Caki2 (cell line): ENCODE measurements at places on chromosomes 1 and 21.

GRCh38 chr1:72278461-72278860, 3.9 kb downstream of the NEGR1 start:
- DNase-seq: no peak

- no peak for DNase-seq
Observed at GRCh38 chr1:178490967-178491366, 5.8 kb downstream of the CLEC20A start.

- DNase-seq: no peak
Observed at GRCh38 chr1:99240621-99241020, 23.7 kb upstream of the PLPPR4 start.

- no peak for DNase-seq
Observed at GRCh38 chr1:29460041-29460610, 223.8 kb downstream of the PTPRU start.

GRCh38 chr1:26478159-26478558, 5.9 kb downstream of the HMGN2 start:
- DNase-seq: no peak

DNA sequence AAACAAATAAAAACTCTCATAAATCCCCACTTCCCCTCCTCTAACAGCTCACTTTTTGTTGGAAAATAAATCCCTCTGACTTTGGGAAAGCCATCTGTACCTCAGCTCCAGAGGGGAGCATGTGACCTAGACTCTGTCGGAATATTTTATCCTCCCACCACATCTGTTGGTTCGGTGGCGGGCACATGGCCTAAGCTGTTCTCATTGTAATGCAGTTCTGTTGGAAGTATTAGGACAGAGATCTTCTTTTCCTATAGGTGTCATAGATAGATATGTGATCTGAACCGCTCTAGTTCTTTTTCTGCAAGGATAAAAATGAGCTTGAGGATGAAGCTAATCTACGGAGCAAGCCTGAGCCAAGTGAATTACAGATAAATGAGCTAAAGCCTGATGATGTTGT, 50.5 kb upstream of the EPS8L3 start:
- no peak for DNase-seq

- no peak for DNase-seq
Observed at GRCh38 chr21:17699524-17700189, 87.0 kb upstream of the BTG3 start.

GRCh38 chr1:221416723-221417122, 325.2 kb downstream of the DUSP10 start:
- no peak for DNase-seq

- peak; percentile 19 for DNase-seq
Observed at GRCh38 chr1:195717651-195718050, 890.6 kb downstream of the KCNT2 start.

DNA sequence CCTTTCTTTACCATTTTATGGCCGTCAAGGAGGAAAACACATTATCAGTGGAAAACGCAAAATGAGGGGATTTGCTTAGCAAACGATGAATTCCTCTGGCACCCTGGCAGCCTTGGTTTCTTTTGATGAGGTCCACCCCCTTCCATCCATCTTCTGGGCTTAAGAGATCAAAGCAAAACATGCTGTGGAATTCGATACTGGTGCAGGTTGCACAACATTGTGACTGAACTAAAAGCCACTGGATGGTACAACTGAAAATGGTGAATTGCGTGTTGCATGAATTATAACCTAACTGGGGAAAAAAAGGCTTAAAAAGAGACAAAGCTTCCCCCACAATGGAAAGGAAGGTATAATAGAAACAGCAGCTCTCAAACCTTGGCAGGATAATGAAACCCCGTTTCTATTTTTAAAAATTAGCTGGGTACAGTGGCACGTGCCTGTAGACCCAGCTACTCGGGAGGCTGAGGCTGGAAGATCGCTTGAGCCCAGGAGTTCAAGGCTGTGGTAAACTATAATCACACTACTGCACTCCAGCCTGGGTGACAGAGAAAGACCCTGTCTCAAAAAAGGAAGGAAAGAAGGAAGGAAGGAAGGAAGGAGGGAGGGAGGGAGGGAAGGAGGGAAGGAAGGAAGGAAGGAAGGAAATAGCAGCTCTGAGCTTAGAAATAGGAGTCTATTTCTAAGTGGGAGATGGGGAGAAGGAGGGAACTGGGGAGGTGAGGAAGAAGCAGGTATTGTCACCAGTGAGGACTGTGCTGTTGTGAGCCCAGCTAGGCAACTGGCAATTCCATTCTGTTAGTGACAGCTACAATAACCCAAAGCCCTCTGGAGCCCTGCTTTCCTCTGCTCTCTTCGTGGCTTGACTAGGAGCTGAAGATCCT, 29.0 kb upstream of the LGALS8 start:
- no peak for DNase-seq

DNA sequence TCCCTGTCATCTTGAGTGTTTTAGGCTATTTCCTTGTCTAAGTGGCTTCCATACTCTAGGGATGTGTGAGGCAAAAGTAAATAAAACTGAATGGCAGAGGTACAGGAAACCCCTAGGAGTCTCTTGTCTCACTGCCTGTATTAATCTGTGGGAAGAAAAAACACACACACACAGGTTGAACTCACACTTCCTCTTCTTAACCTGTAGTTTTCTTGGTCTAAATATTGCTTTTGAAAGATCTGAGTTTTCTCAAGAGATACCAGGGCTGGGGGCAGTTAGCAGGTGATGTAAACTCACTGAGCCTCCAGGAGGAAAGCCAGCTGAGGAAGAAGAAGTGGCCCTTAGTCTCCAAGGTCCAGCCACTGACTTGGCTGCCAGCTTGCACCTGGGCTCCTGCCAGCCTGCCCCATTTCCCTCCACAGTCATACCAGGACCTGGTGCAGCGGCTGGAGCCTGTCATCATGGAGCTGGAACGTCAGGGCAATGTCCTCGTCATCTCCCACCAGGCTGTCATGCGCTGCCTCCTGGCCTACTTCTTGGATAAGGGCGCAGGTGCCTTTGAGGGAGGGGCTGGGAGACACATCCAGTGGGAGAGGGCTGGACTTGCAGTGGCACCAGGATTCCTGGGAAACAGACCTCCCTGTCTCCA, 16.9 kb downstream of the PFKFB2 start:
- no peak for DNase-seq

DNA sequence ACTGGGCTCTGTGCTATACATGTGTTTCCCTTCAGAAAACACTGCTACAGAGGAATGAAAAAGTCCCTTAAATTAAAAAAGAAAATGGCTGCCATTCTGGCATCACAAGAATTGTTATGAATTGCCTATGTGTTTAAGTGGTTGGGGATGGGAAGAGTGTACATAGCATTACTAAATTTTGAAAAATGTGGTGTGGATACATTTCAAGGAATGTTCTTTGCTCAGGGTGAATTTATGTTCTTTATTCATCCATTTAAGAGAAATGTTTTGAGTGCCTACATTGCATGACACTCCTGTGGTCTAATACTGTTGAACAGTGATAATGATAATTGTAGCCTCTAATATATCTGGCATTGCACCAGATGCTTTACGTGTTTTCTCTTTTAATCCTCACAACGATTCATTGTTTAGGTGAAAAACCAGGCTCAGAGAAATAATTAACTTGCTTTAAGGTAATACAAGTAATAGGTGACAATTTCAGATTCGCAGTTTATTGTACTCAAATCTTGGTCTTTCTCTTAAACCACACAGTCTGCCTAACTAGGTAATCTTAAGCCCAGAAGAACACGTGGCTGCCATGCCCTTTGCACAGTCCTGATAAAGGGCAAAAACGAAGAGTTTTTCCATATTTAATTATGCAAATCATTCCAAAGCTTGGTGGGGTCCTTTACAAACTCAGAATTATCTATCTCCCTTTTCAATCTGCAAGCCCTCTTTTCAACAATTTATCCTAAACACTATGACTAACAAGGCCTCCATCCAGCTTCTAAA, 31.5 kb downstream of the DPT start:
- no peak for DNase-seq

GRCh38 chr1:35319988-35320713, 51.6 kb downstream of the ZMYM4 start:
- no peak for DNase-seq

GRCh38 chr1:97144527-97144926, 422.9 kb downstream of the PTBP2 start:
- DNase-seq: peak; percentile 79

DNA sequence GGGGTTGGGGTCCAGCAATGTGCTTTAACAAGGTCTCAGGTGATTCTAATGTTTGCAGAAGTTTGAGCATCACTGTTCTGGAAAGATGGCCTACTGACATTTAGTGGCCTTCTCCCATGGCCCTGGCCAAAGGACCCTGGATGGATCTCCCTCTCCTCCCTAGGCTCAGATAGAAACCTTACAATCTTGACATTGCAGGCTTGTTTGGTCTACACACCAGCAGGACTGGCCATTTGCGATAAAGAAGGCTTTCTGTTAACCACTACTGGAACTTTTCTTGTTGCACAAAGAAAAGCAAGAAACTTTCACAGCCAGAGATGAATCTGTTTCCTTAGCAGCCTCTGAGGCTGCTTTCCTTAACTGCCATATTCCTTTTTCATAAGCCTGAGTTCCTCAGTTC, 6.2 kb downstream of the DNALI1 start:
- DNase-seq: no peak

GRCh38 chr21:26432410-26432809, 140.7 kb downstream of the CYYR1 start:
- DNase-seq: no peak

DNA sequence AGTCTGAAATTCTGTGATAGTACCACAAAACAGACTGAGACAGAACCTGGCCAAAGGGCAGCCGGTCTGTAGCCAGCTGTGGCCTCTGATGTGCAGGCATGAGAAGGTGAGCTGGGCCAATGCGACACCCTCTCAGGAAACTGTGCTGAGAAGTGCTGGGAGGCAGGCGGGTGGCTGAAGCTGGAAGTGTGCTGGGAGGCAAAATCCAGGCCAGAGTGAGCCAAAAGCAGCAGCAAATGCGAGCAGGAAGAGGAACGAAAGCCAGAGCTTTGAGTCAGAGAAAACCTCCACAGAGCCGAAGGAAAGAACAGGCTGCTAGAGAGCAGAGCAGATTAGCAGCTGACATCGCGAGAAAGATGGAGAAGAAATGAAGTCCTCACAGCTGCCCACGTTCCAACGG, 10.2 kb upstream of the ATP13A2 start:
- no peak for DNase-seq

GRCh38 chr1:218350801-218351266, 5.7 kb downstream of the TGFB2 start:
- peak; percentile 45 for DNase-seq

GRCh38 chr1:222953585-222953984, 138.7 kb downstream of the DISP1 start:
- DNase-seq: no peak

- DNase-seq: no peak
Observed at GRCh38 chr1:115440733-115441132, 102.7 kb upstream of the NGF start.

DNA sequence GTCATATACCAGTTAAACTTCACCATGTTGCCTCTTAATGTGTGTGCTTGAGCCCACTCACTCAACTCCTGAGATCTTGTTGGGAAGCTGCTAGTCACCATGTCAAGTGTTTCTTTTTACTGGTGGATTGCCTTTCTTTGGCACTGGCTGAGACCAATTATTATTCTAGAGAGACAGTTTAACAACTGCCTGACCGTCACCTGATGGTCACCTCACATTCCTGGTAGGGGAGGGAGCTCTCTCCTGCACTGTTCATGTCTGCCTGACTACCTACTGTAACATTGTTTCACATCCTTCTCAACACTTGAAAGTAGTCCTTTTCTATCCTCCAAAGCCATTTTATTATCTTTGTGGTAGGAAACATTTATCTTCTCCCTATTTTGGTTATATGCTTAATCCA, 172.3 kb downstream of the RWDD3 start:
- DNase-seq: no peak

DNA sequence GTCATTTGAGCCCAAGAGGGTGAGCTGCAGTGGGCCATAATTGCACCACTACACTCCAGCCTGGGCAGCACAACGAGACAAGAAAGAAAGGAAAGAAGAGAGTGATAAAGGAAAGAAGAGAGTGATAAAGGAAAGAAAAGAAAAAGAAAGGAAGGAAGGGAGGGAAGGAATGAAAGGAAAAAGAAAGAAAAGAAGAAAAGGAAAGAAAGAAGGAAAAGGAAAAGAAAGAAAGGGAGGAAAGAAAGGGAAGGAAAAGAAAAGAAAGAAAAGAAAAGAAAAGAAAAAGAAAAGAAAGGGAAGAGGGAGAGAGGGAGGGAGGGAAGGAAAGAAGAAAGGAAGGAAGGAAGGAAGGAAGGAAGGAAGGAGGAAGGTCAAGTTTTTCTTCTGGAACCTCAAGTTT, 17.5 kb downstream of the TRIT1 start:
- DNase-seq: no peak

DNA sequence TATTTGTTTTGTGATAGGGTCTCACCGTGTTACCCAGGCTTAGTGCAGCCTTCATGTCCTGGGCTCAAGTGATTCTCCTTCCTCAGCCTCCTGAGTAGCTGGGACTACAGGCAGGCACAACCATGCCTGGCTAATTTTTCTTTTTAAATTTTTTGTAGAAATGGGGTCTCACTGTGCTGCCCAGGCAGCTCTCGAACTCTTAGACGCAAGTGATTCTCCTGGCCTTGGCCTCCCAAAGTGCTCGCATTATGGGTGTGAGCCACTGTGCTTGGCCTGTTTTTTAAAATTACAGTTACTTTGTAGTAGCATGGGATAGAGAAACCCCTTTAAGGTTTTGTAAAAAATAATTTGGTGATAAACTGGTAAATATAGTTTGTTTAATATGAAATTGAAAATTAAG, 69.9 kb downstream of the RPS6KC1 start:
- no peak for DNase-seq

DNA sequence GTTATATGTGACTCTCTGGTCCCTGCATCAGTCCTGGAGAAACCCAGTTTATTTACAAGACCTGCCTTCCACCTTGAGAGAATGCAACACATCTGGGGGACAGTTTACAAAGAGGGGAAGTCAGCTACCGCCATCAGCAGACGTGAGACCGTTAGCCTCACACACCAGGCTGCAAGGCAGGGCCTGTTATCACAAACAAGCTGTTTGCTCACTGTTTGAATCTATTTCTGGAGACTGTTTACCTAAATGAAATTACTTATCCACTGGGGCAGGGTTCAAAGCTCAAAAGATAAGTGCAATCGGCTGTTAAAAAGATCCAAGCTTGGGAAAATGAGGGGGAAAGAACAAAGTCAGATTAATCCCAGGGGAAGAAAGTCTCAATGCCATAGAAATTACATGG, 134.4 kb downstream of the ZNF281 start:
- DNase-seq: no peak

GRCh38 chr1:54609301-54609921, 13.9 kb downstream of the FAM151A start:
- DNase-seq: no peak

- DNase-seq: peak; percentile 65
Observed at GRCh38 chr1:94322696-94323095, 85.3 kb upstream of the ARHGAP29 start.

DNA sequence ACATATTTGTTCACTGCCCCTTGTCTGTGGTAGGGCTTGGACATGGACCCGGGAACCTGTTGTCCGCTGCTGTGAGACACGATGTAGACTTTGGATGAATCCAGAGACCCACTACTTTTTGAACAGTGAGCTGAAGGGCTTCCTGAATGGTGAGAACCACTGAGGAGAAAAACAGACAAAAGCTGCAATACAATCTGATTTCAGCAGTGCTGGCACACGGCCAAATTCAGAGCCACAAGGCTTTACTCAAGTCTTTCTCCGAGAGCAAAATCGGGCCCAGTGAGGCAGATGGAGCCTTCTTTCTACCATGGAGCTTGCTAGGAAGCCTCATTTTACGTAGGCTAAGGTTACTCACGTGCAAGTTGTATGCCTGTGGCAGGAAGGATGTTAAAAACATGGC, 197.6 kb downstream of the SIPA1L2 start:
- no peak for DNase-seq

- no peak for DNase-seq
Observed at GRCh38 chr1:27547220-27548116, 56.5 kb downstream of the AHDC1 start.
